ENCODE measurements at places on chromosomes 5 and 9.

DNA sequence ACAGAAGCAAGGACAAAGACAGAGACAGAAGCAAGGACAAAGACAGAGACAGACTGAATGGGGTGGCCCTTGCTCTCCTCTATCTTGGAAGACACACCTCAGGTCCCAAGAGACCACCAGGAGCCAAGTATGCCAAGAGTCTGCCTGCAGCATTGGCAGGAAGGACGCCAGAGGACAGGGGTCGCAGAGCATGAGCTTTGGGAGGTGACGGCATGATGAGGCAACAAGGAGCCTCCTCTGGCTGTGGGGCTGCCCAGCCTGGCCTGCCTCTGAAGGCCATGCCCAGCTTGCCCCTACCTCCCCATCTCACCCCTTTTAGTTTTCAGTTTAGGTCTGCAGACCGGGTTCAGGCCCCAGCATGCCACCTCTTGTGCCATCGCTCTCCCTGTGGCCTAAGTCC, 17.6 kb downstream of the PDGFRB start:
- no peak for DNase-seq

DNA sequence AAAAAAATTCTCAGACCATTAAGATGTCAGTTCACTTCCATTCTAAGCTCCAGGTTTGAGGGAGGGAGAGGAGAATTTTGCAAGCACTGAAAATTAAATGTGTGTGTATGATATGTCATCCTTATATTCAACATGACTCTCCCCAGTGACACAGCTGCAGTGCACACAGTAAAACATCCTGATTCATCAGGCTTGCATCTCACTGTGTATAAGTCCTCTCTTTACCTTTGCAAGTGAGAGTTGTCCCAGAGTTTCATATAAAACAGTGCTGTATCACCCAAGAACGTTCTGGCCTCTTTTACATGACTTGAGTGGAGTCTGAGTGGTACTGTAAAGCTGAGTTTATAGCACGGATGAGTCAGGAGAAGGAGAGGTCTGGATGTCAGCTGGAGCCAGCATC, 50.0 kb downstream of the DMRT2 start:
- no peak for DNase-seq

- DNase-seq = peak; percentile 69
Measured at GRCh38 chr5:32613050-32613672, 27.8 kb downstream of the SUB1 start.

- DNase-seq = no peak
Measured at GRCh38 chr5:30050056-30050815, 1143.2 kb upstream of the CDH6 start.

GRCh38 chr5:32136342-32136741, 37.8 kb downstream of the GOLPH3 start:
- no peak for DNase-seq

- no peak for DNase-seq
Measured at GRCh38 chr9:130565792-130566191, 13.6 kb upstream of the FUBP3 start.

- DNase-seq = no peak
Measured at GRCh38 chr5:77841616-77842015, 65.5 kb upstream of the TBCA start.

GRCh38 chr9:97307091-97307490, 368 bp upstream of the CCDC180 start:
- DNase-seq = no peak

GRCh38 chr5:143148771-143149170, 254.7 kb downstream of the NR3C1 start:
- no peak for DNase-seq

- no peak for DNase-seq
Measured at GRCh38 chr5:123297866-123298265, 125.3 kb downstream of the CEP120 start.

DNA sequence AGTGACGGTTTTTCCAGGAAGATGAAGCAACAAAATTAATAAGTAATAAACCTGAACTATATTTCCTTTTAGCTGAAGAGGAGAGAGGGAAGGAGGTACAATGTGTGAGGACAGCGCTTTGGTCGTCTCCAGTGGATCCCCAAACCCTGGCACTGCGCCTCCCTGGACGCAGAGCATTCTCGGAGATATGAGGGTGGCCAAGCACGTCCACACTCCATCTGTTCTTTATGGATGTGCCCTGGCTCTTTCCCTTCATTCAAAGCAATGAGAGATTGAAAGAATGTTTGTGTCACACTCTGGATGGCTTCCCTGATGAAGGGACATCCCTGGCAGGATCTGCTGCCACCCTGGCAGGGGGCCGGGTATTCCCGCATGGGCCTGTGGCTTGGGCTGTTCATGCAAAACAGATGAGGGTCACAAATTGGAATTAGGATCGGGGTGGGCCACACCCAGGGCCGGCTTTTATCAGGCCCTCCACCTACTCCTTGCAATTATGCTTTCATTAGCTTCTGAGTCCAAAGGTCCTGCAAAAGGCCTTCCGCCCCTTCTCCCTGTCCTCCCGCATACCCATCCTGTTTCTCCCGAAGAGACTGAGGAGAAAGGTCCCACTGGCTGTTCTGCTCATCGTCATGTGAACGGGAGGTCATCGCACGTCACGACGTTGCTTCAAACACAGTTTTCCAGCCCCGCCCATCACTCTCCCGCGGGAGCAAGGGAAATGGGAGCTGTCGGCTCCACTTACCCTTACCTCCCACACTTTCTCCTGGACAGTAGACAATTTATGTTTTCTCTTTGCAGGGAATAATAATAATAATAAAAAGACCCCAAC, 286.1 kb upstream of the IRX4 start:
- no peak for DNase-seq

Measured in activated T-helper 1 cell treated with anti-CD3 and anti-CD28 coated beads, Interleukin-2, amount 50 U/mL, for 16 hours (primary cell).